ENCODE measurements at places on chromosomes 3 and 15. TPM values are rescaled to one million over a fixed set of nuclear protein-coding genes. Genes with fewer than 3 reads are reported as not detected.

The FEZF2 gene
- not detected for total RNA-seq

The TMEM158 gene
- total RNA-seq = 0.35 TPM

DNA sequence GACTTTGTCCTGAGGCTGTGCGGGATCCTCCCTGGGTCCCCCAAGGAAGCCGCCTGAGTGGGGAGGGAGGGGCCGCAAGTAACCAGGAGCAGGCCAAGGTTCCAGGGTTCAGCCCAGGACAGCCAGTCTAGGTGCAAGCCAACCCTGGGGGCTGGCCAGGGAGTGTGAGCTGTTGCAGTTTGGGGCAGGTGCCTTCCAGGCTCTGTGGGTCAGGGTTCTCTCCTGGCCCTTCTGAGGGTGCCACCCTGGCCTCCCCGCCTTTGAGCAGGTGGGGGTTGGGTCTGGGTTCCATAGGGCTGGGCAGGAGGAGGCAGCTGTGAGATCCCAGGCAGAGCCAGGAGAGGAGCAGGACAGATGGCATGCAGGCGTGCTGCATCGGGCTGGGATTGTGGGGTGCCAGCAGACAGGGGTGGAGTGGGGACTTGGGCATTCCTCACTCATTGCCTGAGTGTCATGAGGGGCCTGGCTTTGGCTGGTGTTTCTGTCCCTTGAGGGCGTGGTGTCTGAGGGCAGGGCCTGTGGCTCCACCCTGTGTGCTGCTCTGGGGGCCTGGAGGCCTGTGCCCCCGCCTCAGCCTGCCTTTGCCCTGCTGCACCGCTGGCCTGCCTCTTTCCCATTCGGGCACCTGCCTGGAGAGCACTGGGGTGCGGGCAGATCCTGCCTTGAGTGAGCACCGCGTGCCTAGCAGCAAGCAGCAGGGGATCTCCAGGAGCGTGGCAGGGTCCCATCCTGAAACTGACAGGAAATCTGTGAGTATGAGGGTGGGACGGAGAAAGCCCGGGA is 18.4 kb downstream of the KLF13 start:
- peak; percentile 69 for DNase-seq

The CNOT10 gene
- 52.8 TPM for total RNA-seq

DNA sequence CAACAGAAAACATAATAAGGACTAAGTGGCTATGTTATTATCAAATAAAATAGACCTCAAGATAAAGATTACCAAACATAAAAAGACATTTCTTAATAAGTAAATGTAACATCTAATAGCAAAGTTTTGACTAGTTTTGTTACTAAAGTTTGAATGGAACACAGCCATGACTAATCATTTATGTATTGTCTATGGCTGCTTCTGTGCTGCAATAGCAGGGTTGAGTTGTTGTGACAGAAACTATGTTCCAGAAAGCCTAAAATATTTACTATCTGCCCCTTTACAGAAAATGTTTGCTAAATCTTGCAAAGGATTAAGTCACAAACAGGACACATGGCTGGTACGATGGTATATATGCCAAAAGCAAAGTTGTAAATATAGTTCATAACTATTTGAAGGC is 37.9 kb upstream of the MYH15 start:
- no peak for DNase-seq

GRCh38 chr3:4063916-4064574 is 239.1 kb upstream of the SETMAR start:
- DNase-seq = no peak

Measured in activated CD8-positive, alpha-beta memory T cell treated with anti-CD3 and anti-CD28 coated beads, Interleukin-2, amount 10 ng/mL, durations not matched to agents 7 days and 5 days (primary cell).